Activated CD4-positive, CD25-positive, alpha-beta regulatory T cell treated with anti-CD3 and anti-CD28 coated beads, Interleukin-2, amount 50 U/mL, for 72 hours (primary cell): ENCODE measurements at places on chromosomes 4 and X.

GRCh38 chrX:107626481-107626880 is 1.8 kb upstream of the PRPS1 start:
- DNase-seq = no peak

GRCh38 chrX:134671294-134671693 is 13.0 kb upstream of the PLAC1 start:
- DNase-seq = no peak

DNA sequence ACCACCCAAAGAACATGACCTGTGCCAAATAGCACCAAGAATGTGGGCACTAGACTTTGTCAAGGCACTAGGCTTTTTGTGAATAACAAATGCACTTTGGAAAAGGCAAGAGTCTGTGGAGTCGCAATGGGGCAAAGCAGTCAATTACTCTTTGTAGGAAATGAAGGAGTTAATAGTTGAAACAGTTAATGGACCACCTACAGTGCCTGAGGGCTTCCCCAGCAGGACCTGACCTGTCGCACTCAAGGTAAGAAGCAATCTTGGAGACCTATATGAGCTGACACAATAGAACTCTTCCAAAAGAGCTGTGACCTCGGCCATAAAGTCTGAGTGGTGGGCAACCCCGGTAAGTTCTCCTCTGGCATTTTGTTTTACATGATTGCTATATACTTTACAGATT is 49.2 kb upstream of the CAPN6 start:
- no peak for DNase-seq

DNA sequence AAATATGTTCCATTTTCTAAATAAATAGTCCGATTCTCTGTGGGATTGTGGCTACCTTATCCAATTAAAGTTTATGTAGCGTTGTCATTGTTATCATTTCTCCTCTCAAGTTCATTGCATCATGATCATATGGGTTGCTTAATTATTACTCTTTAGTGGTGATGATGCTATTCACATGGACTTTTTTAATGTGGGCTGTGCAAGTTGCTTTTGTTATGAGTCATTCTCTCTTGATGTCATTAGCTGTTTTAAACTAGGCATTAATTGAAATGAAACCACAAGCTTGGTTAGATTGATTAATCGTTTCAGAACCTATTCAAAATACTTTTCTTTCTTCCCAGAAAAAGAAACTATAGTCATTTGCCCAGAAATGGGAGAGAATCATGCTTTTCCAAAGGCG is 38.2 kb downstream of the NHS start:
- no peak for DNase-seq

DNA sequence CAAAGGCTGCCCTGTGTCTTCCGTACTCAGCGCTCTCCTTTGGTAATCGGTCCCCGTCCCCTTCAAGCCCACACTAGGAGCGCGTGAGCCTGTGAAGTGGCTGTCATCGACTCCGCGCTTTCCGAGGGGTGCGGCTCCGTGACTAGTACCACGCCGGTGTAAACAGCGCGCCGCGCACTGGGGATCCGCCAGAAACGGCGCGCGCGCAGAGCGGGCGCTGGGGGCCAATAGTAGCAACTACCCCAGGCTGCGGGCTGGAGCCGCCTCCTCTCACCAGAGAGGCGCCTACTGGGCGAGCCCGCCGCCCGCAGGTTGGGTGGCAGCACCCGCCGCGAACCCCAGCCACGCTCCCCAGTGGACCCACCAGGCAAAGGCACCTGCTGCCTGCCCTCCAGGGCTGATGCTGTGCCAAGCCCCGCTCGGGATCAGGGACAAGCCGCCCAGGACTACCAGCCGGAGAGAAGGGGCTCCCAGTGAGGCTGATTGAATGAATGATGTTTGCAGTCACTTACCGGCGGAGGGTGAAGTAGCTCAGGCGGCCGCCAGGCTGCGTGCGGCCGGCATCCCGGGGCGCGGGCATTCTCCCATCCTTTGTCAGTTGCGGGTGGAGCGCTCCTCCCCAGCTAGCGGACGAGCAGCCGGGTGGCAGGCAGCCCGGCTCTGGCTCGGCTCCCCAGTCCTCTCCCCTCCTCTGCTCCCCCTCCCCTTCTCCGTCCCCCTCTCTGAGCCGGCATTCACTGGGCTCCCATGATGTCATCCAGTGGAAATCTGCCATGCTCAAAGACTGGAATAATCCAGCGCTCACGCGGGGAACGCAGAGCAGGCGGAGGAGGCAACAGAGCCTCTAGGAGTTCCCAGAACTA is 370.3 kb upstream of the SMIM31 start:
- no peak for DNase-seq

DNA sequence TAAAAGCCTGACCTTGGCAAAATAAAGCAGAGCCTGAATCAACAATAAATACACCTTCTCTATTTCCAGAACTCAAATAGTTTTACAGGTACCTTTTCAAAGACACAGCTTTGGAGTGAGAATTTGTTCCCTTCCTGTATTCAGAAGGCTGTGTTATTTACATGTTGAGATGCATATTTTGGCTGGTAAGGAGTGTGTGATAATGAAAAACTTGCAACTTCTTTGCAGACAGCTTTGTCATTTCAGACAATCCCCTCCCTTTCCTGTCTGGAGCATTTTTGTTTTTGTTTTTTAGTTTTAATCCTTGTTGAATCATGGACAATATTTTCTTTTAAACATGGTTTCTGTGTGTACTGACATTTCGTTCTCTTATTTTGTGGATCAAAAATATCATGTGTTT is 493.8 kb downstream of the FAT4 start:
- no peak for DNase-seq
